Activated CD4-positive, alpha-beta T cell treated with anti-CD3 and anti-CD28 coated beads, Interleukin-2, amount 50 U/mL, for 48 hours (primary cell): ENCODE measurements at places on chromosomes 3 and 15.

GRCh38 chr3:37050282-37050681 is 57.0 kb downstream of the MLH1 start:
- DNase-seq: no peak

- no peak for DNase-seq
These were observed 134.3 kb downstream of the CGGBP1 start for GRCh38 chr3:87924485-87924884.

GRCh38 chr3:44210967-44211366 is 30.7 kb upstream of the TOPAZ1 start:
- DNase-seq: no peak

DNA sequence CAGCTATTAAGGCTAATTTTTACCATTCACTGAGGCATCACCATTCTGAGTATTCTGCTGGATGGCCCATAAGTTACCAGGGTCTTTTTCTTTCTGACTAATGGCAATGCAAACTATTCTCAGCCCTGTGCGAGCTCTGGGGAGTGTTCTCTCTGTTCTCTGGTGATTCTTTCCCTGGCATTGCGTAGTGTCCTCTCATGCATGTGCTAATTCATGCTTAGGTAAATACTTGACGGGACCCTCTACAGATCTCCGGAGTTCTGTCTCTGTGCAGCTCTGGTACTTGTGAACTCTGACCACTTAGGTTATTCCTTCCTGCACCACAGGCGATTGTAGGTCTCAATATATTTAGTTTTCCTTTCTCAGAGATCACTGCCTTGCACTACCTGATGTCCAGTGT is 34.8 kb downstream of the UBE2E1 start:
- DNase-seq: no peak

GRCh38 chr3:197007953-197008352 is 21.7 kb downstream of the MELTF start:
- DNase-seq: no peak

- DNase-seq: no peak
These were observed 20.6 kb upstream of the RFTN1 start for GRCh38 chr3:16533928-16534574.

DNA sequence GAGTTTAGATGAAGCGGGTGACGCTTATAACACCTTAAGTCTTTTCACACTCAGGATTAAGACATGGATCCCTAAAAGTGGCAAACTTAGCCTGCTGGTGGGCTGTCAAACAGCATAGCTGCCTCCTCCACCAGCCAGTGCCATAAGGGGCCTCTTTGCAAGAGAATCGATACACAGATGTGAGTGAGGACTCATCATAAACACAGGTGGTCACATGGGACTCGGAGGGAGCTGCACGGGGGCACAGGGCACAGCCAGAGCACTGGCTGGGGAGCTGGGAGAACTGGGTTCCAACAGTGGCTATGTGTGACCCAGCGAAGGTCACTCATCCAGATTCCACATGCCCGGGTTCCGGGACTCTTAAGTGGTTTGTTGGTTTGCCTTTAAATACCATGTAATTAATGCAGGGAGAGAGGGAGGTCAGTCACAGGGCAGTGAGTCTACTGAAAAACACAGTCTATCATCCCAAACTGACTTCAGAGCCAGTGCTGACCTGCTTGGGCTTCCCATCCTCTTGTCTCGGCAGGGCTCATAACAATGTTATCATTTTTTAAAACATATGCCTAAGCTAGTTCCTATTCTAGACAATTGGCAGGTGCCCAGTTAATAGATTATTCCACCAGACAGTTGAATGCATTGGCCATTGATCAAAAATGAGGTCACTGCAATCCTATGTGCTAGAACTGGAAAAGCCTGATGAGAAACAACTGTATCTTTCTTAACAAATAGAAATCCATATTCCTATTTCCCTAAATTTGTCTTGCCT is 51.8 kb downstream of the SLC12A8 start:
- no peak for DNase-seq

- no peak for DNase-seq
These were observed 6.0 kb downstream of the FAM43A start for GRCh38 chr3:194691481-194692283.

- DNase-seq: no peak
These were observed 36.7 kb downstream of the ACSBG1 start for GRCh38 chr15:78197632-78198031.

- peak; percentile 18 for DNase-seq
These were observed 9.1 kb downstream of the BCL2L10 start for GRCh38 chr15:52103217-52104207.

GRCh38 chr3:119288669-119289403 is 5.3 kb upstream of the ARHGAP31 start:
- DNase-seq: no peak

DNA sequence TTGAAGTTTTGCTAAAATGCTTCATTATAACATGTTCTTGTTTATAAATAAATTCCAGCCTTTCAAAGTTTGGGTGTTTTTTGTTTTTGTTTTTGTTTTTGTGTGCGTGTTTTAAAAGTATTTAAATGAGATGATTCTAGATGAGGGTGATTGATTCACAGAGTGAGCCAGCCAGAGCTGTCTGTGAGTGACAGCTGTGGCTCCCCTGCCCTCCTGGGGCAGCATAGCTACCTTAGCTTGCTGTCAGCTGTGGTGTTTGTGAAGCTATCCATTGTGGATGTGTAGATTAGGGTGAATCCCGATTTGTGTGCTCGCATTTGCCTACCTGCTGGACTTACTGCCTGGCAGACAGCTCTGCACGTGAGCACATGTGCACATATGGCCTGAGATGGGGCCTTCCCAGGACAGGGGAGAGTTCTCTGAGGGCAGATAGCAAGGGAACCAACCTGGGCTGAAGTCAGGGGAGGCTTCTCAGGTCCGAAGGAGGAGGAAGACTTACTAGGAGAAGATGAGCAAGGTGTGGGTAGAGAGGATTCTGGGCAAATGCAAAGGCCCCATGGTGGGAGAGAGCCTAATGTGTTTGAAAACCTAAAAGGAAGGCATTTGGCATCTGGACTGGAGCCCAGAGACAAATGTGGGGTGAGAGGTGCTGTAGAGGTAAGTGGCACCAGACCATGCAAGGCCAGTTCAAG is 124.2 kb downstream of the EEFSEC start:
- DNase-seq: no peak

DNA sequence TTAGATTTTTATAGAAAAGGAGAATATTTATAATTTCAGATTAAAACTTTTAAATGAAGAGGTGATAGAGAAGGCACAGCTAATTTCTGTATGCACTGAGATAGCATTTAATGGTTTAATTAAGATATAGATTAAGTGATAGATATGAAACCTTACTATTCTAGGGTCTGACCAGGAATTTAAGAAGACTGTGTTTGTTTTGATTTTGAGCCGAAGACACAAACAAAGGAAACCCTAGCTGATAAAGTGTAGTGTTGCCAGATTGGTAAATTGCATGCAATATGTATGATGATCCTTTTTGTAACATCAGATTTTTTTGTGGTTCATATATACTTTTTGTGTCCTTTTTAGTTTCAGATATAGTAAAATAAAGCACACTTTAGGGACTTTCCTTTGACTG is 141.8 kb downstream of the ZPLD1 start:
- DNase-seq: no peak

GRCh38 chr3:104190681-104191080 is 1176.0 kb upstream of the ALCAM start:
- no peak for DNase-seq
